ENCODE measurements at places on chromosomes 7 and 10.
A peak's percentile ranks its signal among the peaks of the same experiment; 100 is the strongest.

GRCh38 chr7:85001495-85002345 is 185.1 kb downstream of the SEMA3D start:
- no peak for DNase-seq

- no peak for DNase-seq
Measured at GRCh38 chr10:30215623-30216022, 133.5 kb downstream of the MTPAP start.

- no peak for DNase-seq
Measured at GRCh38 chr10:70368774-70369482, 13.5 kb downstream of the LRRC20 start.

- no peak for DNase-seq
Measured at GRCh38 chr7:43204081-43204480, 91.6 kb downstream of the HECW1 start.

DNA sequence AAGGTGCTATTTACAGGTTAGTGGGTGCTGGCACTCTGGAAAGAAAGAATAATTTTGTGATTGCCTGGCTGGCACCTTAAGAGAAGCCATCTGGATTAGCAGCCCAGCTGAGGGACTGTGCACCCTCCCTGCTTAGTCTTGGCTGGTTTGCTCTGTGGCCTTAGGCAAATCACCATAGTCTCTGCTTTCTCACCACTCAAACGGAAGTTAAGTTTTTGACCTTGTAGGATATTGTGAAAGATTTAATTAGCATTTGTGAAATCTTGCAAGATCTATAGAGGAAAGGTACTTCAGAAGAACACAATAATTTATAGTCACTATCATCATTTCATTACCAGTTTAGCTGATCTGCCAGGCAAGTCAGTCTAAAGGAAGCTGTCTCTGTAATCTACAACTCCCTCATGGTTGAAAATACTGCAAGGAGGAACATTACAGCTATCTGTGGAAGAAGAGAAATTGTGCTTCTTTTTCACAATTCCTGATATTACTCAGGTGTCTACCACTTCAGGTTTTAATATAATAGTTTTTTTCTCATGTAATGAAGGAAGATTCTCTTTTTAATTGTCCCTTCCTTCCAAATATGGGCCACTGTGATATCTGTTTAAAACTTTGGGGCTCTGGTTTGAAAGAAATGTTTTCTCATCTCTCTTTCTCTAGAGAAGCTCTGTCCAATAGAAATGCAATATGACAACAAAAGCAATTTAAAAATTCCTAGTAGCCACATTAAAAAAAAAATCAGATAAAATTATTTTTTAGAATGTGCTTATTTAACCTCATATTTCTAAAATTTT is 219.6 kb downstream of the PTEN start:
- peak; percentile 49 for DNase-seq

DNA sequence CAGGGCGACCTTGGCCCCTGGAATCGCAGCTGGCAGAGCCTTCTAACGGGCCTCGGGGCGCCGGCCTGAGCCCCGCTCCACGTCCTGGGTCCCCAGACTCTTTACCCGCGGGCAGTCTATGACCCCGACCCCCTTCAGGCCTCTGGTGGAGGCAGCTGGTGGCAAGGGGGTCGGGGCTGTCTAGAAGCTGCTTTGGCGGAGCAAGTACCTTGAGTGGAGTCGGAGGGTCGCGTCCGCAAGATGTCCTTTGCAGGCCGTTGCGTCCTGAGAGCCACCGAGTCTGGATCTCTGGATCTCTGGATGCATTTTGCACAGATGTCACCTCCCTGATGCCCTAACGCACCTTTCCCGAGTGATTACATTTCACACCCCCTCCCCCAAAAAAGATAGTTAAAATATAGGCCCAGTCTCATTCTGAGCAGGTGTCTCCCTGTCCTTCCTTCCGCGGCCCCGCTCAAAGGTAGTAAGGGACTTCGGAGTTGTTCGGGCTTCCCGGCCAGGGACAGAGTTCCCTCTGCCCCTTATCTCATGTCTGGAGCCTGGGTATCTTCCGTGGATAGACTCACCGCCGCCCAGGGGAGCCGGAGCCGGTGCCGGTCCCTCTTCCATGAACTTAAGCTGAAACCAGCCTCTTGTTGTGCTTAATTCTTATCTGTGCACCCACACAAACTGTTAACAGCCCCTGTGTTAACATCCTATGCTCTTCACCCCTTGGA is 457 bp downstream of the ACADSB start:
- no peak for DNase-seq

DNA sequence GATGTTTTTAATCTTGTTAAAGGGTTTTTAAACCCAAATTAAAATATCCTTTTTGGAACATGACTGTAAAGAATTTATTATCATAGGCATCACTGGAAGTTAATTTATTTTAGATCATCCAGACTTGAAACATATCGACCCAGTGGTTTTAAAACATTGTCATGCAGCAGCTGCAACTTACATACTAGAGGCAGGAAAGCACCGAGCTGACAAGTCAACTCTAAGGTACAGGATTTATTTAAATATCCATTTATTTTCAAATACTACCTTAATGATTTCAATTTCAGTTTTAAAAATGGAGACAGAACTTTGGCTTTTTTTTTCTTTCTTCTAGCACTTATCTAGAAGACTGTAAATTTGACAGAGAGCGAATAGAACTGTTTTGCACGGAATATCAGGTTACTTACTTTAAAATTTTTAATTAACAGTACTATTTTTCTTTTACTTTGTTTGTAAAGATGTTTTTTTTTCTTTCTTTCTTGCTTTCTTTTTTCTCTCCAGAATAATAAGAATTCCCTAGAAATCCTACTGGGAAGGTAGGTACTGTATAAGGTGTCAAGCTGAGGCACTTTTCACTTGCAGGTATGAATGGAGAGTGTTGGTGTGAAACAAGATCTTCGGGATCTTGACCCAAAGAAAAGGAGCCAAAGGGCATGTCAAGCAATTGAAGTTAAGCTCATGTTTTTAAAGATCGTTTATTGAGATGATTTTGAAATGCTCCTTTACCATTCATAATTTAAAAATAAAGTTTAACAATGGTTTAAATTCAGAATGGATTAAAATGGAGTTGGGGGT is 1.8 kb downstream of the COMMD3 start:
- no peak for DNase-seq

DNA sequence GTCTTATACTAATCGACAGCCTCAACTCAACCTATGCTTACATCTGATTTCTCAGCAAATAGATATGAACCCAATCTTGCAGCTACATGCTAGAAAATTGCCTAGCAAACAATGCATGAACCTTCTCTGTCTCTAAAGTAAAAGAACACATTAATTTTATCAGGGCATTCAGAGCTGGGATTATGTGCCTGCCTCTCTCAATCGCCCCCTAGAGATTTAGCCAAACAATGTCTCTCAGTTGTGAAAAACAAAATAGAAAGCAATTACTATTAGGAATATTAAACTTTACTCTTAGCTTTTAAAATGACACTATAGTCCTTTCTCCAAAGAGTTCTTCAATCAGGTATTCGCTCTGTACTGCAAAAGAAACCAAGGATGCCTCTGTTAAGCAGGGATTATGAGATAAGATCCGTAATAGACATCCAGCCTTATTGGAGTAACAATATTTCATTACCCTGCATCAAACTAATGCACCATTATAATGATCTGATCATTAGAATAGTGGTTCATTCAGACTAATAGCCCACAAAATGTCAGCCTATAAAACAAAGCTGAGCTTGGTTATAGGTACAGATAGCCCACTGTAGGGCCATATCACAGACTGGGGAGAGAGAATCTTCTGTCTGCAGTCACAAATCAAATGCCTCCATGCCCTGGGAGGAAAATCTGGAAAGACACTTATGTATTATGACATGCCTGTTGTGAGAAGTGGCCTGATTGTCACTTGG is 736.9 kb downstream of the PARD3 start:
- no peak for DNase-seq

- DNase-seq, result no peak
Measured at GRCh38 chr10:129968853-129969183, 4.7 kb upstream of the EBF3 start.

DNA sequence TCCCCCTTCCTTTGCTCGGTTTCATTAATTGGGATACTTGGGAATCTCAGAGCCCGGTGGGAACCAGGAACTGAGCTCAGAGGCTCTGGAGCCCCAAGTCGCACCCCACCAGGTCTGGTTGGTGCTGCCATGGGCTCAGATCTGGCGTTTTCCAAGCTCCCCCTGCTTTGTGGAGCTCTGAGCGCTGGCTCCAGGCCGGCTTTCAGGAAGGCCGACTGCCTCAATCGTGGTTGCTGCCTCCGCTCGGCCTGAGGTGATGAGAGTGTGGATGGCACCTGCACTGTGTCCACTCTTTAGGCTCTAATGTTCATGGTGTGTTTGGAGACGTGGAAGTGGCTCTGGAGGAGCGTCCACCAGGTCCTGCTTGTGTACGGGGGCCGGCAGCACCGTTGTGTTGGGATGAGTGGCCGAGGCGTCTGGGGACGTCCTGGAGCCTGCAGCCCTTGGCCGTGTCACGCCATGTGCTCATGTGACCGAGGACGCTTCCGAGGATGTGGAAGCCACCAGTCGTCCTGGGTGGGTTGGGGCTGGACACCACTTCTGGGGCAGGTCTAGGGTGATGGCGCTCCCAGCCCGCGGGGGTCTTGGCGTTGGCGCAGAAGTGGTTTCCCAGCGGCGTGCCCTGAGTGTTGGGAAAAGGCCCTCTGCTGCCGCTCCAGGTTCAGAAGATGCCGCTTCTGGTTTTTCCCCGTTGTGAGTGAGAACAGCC is 8.2 kb downstream of the INPP5A start:
- no peak for DNase-seq

DNA sequence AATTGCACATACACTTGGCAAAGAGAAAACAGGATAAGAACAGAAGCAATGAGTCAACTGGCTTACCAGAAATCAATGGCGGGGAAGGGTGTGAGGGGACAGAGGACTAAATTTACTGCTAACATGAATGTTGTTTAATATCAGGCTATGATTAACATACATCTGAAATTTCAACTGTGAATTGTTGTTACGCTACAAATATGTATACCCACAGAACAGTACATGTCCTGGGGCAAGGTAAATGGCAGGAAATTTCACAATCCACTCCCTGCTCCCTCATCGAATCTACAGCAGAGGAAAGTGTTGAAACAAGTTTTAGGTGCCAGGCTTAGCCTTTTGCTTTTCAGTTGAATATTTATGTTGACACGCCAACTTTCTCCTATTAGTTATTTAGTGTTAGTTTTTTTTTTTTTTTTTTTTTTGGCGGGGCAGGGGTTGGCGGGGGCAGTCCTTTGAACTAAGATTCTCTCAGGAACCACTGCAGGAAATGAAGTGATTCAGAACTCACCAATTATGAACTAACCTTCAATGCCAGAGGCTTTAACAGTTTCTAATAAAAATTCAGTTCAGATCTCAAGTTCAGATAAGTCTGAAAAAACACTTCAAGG is 99.0 kb downstream of the UBE2H start:
- DNase-seq, result peak; percentile 26

- peak; percentile 95 for DNase-seq
Measured at GRCh38 chr7:66348959-66349358, 143.8 kb downstream of the TPST1 start.

- no peak for DNase-seq
Measured at GRCh38 chr10:84842593-84842992, 514.2 kb downstream of the CCSER2 start.

GRCh38 chr10:70309661-70310060 is 25.9 kb upstream of the NPFFR1 start:
- no peak for DNase-seq

DNA sequence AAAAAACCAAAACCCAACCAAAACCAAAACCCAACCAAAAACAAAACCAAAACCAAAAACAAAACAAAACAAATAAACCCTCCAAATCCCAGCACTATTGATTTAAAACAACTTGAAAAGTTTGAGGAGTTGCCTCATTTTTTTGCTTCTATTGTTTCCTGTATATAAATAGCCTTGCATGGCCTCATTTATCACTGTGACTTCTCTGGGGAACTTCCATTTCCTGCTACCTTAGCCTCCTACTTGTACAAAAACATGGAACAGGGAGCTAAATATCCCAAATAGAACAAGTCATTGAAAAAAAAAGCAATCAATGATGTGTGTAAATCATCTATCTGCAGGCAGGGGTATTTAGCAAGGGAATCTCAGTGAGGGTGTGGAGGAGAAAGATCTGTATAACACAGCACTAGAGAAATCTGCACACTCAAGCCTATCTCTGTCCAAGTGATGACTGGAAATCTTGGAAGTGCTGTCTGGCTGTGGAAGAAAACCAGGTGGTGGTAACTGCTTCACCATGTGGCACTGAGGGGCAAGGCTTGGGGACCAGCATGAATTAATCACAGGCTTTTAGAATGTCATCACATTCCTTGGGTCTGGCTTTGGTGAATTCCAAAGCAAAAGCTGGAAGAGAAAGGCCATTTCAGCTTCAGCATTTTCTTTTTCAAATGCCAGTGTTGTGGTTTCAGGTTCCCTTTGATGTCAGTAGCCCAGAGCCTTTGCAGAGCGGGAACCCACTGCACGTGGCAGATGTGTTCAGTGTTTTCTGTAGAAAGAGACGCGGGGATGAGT is 349.5 kb upstream of the ZNF32 start:
- DNase-seq, result no peak

GRCh38 chr7:50068850-50069551 is 24.0 kb downstream of the ZPBP start:
- DNase-seq, result no peak

- DNase-seq, result no peak
Measured at GRCh38 chr10:77405771-77406241, 231.8 kb downstream of the KCNMA1 start.
